ENCODE measurements at places on chromosomes 1 and 21.
A peak's percentile ranks its signal among the peaks of the same experiment; 100 is the strongest.

DNA sequence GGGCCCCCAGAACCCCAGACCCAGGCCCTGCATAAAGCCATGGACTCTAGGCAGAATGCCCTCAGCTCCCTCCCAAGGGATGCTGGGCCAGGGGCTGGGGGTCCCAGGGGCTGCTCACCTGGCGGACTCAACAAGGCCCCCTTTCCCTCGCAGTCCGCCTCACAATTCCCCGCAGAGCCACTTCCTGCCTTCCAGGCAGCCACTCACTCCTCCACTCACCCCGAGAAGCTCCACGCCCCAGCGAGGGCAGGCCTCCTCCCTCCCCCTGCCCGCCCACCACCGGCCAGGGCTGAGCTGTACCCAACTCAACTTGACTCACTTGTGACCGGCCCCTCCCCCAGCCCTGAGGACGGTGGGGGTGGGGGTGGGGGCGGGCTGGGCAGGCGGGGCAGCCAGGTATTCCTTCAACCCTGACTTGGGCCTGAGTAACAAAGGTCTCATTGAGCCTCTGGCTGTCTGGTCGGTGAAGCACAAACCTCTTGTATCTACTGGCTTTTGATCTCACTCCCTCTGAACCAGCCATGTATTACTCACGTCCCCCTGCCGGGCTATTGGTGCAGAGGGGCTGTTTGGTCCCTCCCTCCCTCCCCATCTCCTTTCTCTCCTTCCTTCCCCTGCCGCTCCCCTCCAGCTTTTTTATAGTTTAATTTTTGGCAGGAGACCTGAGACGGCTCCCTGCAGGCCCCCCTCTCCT, 5.9 kb downstream of the BLACAT1 start:
- DNase-seq, result no peak

- no peak for DNase-seq
These were observed 28.7 kb downstream of the LYST start for GRCh38 chr1:235838021-235838420.

GRCh38 chr1:3697810-3698209, 45.5 kb downstream of the TP73 start:
- no peak for DNase-seq

GRCh38 chr21:38455403-38455802, 42.9 kb downstream of the ERG start:
- DNase-seq, result no peak

DNA sequence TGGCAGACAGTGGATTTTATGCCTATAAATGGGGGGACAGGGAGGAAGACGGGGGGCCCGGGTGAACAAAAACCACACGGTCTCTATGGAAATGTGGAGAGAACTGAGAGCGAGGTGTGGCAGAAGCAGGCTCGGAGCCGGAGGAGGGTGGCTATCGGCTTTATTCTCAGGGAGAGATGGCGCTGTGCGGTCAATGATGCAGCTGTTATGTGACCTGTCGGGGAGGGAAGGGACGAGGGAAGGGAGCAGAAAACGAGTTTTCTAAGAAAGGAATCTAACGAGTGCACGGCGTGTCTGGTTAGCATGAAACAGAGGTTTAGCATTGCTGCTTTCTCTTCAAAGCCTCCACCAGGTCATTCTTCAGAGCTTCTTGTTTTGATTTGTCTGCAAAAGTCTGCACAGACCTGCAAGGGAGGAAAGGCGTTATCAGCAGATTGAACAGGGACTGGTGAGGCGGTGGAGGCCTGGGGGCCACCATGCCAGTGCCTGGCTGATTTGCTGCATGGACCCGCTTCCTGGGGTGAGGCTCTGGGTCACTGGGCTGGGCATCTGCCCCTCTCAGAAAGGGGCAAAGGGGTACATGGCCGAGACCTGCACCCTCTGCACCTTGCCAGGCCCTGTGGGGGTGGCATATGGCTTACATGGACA, 27.2 kb downstream of the SLC66A1 start:
- DNase-seq, result no peak

DNA sequence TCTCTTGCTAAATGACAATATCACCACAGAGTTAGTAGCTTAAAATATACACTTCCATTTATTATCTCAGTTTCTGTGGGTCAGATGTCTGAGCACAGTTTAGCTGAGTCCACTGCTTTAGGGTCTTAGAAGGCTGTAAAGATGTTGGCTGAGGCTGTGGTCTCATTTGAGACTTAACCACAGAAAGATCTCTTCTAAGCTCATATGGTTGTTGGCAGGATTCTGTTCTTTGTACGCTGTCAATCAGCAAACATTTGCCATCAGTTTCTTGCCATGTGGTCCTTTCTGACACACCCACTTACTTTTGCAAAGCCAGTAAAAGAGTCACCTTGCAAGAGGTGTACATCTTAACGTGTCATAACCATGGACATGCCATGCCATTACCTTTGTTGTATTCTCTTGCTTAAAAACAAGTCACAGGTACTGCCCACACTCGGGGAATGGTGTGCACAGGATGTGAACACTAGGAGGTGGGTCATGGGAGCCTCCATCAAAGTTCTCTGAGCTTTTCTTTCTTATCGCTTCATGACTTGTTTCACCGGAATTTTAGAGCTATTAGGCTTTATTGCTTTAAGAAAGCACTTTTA, 18.7 kb downstream of the DYRK1A start:
- no peak for DNase-seq

- no peak for DNase-seq
These were observed 72.3 kb upstream of the PPP2R5A start for GRCh38 chr1:212212906-212213305.

- no peak for DNase-seq
These were observed 3.1 kb upstream of the NCF2 start for GRCh38 chr1:183593356-183593755.

- no peak for DNase-seq
These were observed 32.0 kb downstream of the RSPH1 start for GRCh38 chr21:42463861-42464515.

DNA sequence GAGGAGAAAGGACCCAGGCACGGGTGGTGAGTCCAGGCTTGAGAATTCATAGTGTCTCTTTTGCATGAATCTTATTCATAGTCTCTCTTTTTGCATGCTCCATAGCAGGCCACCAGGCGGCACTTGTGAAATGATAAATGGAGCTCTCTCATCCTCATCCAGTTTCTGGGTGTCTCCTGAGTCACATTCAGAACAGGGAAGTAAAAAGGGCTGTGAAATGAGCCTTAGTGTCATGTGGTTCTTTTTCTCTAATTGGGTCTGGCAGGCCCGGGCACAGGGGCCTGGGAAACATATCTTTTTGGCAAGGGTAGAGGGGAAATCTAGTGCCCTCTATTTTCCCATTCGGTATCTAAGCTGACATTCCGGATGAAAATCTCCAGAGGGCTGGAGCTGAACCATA, 19.1 kb upstream of the NCF2 start:
- no peak for DNase-seq

- no peak for DNase-seq
These were observed 36.2 kb upstream of the UBE2U start for GRCh38 chr1:64167176-64167575.

DNA sequence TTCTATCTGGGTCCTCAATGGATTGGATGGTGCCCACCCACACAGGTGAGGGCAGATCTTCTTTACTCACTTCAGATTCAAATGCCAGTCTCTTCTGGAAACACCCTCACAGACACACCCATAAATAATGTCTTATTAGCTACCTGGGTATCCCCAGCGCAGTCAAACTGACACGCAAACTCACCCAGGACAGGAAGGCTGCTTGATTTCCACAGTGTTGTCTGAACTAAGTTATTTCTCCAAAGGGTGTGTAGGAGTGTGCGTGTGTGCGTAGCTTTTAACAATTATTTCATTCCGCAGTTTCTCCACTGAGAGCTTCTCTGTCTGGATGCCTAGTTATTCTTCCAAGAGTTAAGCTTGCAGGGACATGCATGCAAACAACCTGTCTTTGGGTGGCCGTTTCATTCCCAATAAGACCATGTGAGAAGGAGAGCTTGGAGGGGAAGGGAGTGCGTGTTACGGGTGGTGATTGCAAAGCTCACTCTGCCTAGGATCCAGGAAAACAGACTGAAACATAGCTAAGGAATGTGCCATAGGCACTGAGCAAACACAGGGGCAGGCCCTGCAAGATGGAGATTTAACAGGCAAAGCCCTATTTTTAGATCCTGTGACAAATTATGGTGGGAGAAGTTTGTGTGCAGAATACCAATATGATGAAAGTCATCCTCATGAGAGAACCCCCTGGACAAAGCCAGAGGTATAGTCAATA, 269.7 kb downstream of the DYRK1A start:
- peak; percentile 50 for DNase-seq

DNA sequence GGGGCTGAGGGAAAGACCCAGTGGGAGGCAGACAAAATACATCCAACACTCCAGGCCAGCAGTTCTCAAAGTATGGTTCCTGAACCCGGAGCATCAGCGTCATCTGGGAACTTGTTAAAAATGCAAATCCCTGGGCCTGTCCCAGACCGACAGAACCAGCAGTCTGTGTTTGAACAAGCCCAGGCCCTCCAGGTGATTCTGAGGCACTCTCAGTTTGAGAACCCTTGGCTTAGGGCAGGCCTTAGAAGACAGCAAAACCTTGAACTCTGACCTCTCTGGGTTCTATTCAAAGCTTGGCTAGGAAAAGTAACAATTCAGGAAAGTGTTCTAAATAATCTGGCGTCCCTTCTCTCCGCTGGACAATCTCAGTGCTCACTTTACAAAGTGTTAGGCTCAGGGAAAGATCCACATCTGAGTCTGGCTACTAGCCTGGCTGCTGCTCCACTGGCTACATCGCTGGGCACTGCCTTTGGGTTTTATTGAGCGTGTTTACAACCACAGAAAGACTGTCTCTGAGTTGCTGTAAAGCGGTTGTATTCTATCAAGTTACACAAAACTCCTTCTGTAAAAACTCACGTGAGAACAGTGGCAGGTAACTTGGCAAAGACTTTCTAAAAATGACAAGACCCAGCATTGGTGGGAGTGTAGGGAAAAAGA, 166.1 kb downstream of the HIVEP3 start:
- DNase-seq, result no peak

GRCh38 chr21:46622226-46622625, 13.2 kb upstream of the PRMT2 start:
- DNase-seq, result no peak

- no peak for DNase-seq
These were observed 4.6 kb downstream of the BOLA1 start for GRCh38 chr1:149903836-149904491.

DNA sequence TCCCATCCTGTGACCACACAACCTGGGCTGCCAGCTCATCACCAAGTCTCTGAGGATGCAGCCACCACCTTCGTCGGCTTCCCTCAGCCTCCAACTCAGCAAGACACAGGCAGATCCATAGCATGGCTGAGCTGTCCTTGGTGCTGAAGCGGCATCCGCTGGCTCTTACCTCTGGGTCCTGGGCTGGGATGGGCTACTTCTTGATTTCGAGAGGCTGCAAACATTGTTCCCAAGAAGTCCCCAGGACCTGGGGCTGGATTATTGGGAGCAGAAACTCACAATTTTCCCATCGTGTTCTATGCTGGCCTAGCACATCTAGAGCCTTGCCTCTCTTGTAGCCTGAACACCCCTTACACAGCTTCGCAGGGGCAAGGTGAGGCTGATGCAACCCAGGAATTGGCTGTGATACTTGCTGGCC, 24.9 kb upstream of the C1QA start:
- DNase-seq, result no peak
